ENCODE measurements at places on chromosomes 12 and 14. TPM values are rescaled to one million over a fixed set of nuclear protein-coding genes. Genes with fewer than 3 reads are reported as not detected.

Gene MMP19
- total RNA-seq = not detected

DNA sequence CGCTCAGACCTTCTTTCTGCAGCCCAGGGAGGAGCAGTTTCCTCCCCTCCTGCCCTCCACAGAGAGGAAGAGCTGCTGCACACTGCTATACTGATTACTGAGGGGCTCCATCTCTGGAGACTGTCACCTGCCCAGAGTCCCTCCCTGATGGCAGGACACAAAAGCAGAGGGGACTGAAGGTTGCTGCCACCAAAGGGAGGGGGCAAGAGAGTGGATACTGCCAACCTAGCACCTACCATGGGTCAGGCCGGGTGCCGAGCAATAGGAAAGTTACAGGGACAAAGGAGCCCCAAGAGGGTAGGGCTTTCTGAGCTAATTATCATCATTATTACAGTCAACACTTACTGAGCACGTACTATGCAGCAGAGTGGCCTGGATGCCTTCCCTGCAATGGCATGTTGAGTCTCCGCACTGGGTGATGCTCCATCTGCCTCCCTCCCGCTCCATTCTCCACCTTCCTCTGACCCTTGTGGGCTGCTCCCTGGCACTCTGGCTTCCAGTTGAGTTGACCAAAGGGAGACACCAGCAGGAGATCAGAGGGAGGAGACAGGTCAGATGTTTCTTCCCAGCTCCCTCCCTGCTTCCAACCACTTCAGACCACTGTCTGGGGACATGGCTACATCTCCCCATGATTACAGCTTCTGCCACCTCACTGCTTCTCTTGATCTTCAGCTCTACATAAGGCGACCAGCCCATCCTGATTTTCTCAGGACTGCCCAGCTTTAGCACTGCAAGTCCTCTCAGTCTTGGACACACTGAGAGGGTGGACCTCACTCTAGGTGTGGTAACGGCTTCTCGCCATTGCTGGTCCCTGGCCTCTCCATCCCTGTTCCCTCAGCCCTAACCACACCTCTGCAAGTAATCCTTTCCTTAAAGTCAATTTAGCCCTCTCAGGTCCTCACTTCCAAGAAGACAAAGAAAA lies 2.6 kb upstream of the KRT79 start:
- no peak for DNase-seq

DNA sequence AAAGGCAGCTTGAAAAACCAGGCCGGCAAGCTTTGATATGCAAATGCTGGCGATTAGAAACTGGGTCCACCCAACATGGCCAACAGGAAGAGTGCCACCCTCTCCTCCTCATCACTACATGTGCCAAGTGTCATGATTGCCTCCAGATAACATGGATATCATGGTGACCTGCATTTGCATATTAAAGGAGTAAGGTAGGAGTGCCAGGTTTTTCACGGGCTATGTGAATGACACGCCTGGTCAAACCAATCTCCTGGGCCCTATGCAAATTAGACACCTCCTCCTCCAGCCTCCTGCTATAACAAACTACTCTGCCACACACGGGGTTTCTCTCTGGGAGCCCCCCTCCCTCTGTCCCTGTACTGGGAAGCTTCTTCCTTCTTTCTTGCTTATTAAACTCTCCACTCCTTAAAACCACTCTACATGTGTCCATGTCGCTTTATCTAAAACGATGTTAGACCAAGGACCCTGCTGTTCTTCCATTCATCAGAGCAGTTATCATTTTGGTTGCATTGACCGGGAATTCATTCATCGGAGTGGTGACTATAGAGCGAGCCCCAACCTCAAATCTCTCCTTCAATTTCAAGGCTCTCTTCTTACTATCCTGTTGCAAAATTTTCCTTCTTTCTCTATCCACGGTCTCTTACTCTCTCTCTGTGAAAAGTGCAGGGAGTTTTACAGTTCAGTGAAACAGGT lies 27.5 kb downstream of the APOBEC1 start:
- DNase-seq = peak; percentile 9

DNA sequence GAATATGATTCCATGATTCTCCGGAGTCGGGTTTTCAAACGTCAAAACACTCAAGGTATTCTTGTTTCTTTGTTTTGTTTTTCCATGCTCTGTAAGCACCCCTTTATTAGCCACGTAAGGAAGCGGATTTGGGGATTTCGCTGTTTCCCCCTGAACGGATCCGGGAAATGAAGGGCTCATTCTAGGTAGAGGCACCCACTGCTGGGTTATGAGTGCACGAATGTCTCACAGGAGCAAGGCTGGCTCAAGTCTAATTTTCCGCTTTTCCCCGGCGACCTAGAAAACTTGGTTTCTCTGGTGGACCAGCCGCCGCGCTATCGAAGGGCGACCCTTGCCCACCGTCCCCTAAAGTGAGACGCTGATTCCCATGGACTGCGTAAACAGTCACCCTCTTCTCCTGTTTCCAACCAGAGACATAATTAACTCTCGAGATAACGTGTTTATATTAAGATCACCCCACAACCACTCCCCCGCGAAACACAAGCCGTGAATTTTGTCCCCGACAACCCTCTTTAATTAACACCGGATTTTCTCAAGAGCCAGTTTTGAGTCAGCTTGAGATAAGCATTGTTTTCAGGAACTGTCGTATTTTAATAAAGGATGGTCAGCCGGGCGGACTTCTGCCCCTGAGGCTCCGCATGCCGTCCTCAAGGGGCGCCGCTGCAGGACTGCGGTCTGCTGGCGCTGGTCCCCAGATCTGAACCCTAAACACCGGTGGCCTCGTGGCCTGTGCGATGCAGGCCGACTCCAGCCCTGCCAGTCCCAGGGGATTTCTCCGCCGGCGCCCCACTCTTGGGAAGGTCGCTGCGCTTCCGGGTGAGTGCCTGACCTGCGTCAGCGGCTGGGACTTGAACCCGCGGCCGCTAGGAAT lies 515 bp upstream of the ABCC9 start:
- DNase-seq = peak; percentile 28

- DNase-seq = peak; percentile 27
Measured at GRCh38 chr14:67514650-67515385, 18.3 kb upstream of the PLEKHH1 start.
